Adrenal gland (tissue), 19 donors: ENCODE measurements at places on chromosomes 1 and 21. TPM values are rescaled to one million over a fixed set of nuclear protein-coding genes. Genes with fewer than 3 reads are reported as not detected.

Gene CLCA2
- 0.35 TPM for polyA plus RNA-seq

Gene BRDT
- not detected for polyA plus RNA-seq

Gene NEGR1
- 6.2 TPM for polyA plus RNA-seq

Gene SLC6A17
- polyA plus RNA-seq: 5.1 TPM

Gene LCE3E
- polyA plus RNA-seq: not detected

Gene RIPK4
- polyA plus RNA-seq: 0.07 TPM

- no peak for DNase-seq
Measured at GRCh38 chr1:41980827-41981653, 62.3 kb upstream of the HIVEP3 start.

DNA sequence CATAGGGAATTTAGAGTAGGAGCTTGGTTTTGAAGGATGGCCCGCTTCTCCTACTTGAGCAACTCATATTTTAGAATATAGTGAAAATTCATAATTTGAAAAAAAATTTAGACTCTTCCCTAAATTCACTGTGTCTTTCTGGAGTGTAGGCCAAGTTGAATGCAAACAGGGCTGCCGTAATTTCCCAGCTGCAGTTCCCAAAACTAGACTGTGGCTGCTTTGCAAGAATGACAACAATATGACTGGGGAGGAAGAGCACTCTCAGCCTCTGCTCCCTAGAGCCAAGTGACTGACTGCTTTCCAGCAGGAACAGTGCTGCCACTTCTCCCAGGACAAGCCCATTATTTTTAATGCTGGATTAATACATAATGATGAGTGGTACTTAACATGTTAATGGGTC is 209.0 kb downstream of the RHOU start:
- DNase-seq: no peak

- DNase-seq: no peak
Measured at GRCh38 chr1:75838079-75838478, 41.4 kb downstream of the MSH4 start.

DNA sequence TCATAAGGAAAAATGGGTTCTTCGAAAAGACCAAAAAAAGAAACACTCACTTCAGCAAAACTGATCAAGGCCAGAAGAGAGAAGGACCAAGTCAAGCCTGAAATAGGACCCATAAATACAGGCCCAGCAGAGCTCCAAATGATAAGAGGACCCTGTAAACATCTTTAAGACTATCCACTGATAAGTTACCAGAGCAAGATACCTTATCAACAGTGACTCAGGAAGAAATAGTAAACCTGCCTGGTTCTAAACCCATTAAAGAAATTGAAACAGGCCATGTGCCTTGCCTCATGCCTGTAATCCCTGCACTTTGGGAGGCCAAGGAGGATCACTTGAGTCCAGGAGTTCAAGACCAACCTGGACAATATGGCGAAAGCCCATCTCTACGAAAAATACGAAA is 81.8 kb upstream of the ERRFI1 start:
- no peak for DNase-seq

GRCh38 chr1:168732736-168733135 is 3.7 kb upstream of the DPT start:
- no peak for DNase-seq

DNA sequence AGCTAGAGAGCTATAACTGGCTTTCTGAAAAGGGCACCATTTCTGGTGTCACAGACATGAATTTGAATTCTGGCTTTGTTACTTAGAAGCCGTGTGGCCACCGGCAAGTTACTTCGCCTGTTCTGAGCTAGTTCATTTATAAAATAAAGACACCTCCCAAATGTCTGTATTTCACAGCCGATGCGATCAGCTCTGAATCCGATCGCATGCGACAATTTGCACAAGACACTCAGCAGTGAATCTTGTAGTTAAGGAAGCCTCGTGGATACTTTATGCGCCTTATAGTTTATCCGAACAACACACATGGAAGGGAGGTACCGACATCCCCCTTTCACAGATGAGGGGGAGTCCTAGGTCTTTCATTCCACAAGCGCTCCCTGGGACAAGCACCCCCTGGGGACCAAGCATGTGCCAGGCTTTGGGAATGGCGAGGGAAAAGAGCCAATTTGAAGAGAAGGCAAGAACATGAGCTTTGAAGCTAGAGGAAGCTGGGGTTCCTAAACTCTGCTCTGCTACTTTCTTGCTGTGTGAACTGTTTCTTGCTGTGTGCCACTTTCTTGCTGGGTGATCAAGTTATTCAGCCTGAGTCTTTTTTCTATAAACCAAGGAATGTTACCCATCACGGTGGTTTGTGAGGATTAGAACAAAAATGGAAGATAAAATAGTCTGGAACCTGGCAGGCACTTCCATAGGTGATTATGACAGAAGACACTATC is 3.9 kb downstream of the ID3 start:
- DNase-seq: no peak

- no peak for DNase-seq
Measured at GRCh38 chr21:33080376-33080775, 10.4 kb downstream of the OLIG1 start.

DNA sequence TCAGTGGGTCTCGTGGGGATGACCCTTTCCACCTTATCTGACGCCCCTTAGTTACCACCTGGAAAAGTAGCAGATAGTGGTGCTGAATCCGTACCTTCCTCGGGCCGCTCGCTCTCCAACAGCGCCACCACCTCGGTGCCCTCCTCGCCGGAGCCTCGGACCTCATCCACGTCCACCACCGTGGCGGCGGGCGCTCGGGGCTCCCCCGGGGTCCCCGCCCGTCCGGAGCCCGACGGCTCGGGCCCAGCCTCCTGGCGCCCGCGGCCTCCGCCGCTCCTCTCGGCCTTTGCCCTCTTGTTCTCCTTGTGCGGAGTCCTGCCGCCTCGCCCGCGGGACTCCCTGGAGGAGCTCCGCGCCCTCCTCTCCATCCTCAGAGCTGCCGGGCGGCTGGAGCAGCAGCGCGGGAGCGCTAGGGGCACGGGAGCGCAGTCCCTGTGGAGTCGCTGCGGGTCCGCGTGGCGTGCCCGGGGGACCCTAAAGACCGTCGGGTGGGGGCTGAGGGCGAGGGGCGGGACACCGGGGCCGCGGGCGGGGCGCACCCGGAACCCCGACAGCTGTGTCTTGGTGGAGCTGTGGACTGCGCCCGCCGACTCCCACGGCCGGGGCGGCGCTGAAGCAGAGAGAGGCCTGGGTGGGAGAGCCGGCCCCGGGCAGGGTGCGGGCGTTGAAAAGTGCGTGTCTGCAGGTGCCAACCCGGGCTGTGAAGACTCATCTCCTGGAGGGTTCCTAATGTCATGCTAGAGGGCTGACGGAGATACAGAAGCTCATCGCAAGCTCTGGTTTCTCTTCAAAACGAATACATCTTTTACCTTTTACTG is at the start of gene NPHS2:
Gene NPHS2 (minus strand): TSS at position 452 of the 818 bp plus-strand sequence. CDS start 84 bp downstream, at position 368.
- DNase-seq: no peak
